Urinary bladder (tissue), 4 donors: ENCODE measurements at places on chromosomes 6 and 20. TPM values are rescaled to one million over a fixed set of nuclear protein-coding genes. Genes with fewer than 3 reads are reported as not detected.

TREM1 gene
- total RNA-seq = 0.26 TPM

GRCh38 chr6:169886631-169887227 is 135.3 kb downstream of the ERMARD start:
- DNase-seq = no peak

PREX1 gene
- 18.1 TPM for total RNA-seq

DNA sequence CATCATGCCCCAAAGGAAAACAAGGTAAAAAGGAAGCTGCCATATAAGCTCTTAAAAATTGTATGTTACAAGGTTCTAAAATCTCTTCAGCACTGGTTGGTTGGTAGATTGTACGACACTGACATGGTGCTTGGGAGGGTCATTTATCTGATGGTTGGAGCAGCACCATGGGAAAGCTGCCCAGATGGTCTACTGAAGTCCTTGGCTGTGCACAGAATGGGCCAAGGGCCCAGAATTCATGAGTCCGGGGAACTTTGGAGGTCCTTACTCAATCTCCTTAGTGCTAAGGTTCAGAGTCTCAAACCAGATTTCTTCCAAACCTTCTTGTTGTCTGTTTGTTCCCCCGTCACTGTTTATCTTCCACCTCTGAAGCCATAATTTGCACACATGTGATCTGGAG is 314.4 kb downstream of the ESR1 start:
- no peak for DNase-seq

EPPIN gene
- not detected for total RNA-seq

GRCh38 chr6:103062136-103062535 is 1668.6 kb downstream of the GRIK2 start:
- no peak for DNase-seq

DNA sequence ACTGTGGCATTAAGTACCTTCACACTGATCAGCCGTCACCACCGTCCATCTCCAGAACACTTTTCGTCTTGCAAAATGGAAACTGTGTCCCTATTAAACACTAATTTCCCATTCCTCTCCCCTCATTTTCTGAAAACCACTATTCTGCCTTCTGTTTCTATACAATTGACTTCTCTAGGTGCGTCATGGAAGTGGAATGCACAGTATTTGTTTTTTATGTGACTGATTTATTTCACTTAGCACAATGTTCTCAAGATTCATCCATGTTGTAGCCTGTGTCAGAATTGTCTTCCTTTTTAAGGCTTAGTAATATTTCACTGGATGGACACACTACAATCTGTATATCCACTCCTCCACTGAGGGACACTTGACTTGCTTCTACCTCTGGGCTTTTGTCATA is 53.8 kb upstream of the PDE10A start:
- DNase-seq = no peak

DNA sequence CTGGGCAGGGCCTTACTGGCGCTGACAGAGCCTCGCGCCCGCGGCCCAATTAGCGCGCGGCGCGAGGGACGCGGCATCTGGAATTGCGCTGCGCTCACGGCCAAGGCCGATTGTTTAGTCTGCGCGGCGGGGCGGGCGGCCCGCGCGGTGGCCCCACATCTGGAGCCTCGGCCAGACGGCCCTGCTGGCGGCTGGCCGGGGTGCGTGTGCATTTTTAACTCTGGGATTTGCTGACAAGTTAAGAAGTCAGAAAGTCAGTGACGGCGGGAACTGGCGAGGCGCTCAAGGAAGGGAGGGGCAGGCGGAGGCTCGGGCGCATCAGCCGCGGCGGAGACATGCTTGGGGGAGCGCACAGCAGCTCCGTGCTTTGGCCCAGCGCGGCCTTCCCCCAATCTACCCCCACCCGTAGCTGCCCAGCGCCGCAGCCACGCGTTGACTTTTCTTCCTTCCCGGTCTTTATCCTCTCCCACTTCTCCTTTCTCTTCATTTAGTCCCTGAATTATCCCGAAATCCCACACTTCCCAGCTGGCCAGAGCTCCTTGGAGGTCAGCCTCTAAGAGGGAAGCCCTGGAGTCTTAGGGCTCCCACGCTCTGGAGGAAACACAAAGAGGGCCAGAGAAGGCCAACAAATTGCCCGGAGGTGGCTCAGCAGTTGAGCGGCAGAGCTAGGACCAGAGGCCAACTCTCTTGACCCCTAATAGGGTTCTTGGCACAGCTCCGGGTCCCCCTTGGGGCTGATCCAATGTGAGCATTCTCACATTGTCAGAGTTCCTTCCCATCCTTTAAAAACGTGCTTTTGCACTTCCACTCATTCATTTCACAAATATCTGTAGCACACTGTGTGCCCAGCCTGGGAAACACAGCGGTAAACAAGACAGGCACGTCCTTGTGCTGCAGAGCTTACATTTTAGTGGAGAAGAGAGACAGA is 40.8 kb upstream of the FOXP4 start:
- no peak for DNase-seq

DNA sequence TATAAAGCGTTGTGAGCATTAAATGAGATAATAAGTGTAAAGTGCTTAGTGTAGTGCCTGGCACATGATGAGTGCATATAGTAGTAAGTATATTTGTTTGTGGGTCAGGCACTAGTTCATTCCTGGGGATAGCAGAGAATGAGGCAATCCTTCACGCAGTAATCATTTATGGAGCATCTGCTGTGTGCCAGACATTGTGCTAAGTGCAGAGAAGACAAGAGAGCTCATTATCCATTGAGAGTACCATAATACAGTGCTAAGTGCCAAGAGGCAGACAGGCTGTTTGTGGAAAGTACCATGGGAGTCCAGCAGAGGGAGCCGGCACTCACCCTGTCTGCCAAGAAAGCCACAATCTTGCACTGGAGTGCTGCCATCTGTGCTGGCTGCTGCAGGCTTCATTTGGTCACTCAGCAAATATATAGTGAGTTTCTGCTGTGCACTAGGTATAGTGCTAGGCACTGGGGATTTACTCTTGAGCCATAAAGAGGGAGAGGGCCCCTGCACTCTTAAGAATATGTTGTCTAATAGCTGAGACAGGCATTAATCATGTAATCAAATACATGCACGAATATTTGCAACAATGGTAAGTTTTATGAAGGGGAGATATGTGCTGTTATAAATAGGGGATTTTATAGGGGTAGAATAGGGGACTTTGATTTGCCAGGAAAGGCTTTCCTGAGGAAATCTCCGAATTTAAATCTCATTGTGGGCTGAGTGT is 12.9 kb upstream of the MROH8 start:
- DNase-seq = peak; percentile 72

GRCh38 chr6:45787384-45787783 is 228.3 kb downstream of the CLIC5 start:
- no peak for DNase-seq

DNA sequence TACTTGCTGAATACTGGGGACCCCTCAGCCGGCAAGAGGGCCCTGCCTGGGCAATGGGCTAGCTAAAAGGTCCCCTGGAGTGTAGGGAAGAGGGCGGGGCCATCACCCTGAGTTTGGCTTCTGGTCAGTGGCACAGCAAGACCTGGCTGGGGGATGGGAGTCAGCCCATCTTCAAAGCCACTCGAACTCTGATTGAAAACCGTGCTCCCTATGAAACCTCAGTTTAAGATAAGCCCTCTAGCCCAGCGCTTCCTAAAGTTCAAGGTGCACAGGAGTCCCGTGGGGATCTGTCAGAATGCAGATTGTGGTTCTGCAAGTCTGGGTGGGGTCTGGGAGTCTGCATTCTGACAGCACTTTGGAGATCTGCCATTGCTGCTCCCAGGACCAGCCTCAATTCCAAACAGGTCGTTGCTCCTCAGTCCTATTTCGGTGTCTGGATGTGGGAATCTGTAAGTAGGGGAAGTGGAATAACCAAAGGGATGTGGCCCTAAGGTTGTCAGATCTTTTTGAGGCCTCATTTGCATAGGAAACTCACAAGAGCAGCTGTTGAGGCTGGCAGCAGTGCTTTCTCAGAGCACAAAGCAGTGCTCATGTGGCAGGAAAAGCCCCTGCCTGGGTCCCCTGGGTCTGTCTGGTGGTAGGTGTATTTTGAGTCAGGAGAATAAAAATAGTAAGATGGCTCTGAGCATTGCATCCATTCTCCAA is 85.3 kb upstream of the SCP2D1 start:
- DNase-seq = no peak

- DNase-seq = no peak
Observed at GRCh38 chr20:54469952-54470351, 5.4 kb upstream of the DOK5 start.

CRISP3 gene
- 31.8 TPM for total RNA-seq

DNA sequence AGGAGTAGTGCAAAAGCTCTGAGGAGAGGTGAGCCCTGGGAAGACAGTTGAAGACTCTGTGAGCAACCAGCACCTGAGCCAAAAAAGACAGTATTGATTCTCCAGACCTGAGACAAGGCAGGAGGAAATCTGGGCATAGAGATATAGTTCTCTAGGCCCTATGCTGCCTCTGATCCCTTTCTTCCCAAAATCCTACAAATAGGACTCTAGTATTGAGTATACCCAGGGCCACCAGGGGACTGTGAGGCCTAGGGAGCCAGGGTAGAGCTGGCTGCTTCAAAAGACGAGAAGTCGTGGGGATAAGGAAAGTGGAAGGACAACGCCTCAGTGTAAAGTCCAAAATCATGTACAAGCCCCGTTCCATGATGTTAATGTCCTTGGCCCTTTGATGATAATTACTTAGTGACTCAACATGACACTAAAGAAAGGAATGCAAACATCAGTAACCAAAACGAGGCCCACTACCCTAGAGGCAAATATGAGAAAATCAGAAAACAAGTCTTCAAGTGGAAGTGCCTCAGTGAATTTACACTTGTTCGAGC is 197.3 kb upstream of the PROKR2 start:
- no peak for DNase-seq

DNA sequence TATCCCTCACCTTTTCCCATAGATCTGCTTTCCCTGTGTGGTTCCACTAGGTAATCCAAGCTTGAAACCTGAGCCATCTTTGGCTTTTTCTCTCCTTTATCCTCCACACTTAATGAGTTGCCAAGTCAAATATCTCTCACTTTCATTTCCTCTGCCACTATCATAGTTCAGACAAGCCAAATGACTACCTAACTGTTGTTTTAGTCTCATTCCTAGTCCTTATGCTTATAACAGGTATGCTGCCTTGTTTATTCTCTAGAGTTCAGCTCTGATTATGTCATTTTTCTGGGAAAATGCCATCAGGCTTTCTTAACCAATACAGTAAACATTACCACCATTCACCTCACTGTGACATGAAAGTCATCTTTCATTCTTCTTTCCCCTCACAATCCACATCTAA is 6.5 kb downstream of the EFHC1 start:
- DNase-seq = no peak

DNA sequence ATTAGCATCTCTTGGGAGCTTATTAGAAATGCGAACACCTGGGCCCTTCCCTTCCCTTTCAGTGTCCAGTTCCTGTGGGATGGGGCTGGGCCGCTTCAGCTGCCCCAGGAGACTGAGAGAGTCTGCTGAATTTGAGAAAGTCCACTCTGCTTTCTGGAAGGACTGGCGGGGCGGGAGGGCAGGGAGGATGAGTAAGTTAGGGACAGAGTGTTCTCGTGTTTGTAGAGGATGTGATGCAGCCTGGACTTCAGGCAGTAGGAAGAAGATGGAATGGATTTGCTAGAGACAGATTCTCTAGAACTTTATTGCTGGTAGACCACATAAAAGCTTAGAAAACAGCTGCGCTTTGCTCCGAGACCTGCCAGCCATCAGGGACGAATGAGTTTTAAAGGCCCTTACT is 1.1 kb upstream of the TULP4 start:
- DNase-seq = no peak

DNA sequence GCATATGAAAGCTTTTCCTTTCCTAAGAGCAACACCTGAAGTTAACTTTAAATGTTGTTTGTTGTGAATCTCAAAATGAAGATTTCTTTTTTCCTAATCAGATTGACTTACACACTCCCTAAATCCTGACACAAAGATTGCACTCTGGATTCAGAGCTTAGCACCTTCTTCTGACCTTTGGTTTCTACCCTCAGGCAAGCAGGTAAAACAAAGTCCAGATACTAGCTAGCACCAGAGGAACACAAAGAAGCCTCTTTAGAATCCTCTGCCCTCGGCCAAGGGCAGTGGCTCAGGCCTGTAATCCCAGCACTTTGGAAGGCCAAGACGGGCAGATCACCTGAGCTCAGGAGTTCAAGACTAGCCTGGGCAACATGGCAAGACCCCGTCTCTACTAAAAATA is 14.5 kb downstream of the SERAC1 start:
- no peak for DNase-seq

DNA sequence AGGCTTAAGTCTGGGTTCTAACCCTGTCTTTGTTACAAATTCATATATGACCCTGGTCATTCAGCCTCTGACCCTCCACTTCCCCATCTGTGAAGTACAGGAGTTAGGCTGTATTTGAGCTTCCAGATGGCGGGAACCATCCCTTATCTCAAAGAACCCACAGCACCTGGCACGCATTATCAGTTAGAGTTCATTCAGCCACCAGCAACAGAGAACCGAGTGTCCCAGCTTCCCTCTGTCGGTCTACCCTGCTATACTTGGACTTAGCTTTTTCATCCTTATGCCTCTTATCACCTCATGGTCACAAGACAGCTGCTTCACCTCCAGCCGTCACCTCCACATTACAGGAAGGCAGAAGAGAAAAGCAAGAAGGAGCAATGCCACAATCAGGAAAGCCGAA is 147.8 kb downstream of the EYA2 start:
- no peak for DNase-seq

DNA sequence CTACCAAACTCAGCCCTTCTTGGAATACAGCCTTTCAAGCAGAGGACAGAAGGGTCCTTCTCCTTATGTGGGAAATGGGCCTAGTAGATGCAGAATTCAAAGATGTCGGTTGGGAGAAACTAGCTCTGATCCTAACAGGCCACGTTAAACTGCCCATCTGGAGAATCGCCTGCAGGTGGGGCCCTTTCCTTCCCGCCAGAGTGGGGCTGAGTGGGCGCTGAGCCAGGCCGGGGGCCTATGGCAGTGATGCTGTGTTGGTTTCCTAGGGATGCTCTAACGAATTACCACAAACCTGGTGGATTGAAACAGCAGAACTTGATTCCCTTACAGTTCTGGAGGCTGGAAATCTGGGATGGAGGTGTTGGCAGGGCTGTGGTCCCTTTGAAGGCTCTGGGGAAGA is 9.1 kb downstream of the MAPK13 start:
- DNase-seq = no peak

DPPA5 gene
- not detected for total RNA-seq

DNA sequence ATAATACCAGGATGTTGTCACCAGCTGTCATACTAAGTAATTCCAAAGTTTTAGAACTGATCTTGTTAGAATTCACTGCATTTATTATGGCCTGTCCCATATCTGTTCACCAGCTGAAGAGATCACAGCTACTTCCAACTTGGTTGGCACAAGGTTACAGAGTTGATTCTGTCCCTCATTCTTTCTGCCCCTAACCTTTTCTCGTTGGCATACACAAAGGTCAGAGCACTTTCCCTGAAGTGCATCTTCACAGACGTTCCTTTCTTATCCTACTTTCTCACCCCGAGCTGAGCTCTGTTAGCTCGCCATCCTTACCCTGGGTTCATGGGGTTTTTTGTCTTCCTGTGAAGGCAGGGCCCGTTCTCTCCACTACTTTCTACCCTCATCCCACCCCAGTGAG is 66.0 kb upstream of the VSTM2L start:
- DNase-seq = no peak

GRCh38 chr6:55277646-55278045 is 49.6 kb upstream of the GFRAL start:
- DNase-seq = no peak

RSPO4 gene
- not detected for total RNA-seq
